ENCODE measurements at places on chromosomes 12 and 14.

DNA sequence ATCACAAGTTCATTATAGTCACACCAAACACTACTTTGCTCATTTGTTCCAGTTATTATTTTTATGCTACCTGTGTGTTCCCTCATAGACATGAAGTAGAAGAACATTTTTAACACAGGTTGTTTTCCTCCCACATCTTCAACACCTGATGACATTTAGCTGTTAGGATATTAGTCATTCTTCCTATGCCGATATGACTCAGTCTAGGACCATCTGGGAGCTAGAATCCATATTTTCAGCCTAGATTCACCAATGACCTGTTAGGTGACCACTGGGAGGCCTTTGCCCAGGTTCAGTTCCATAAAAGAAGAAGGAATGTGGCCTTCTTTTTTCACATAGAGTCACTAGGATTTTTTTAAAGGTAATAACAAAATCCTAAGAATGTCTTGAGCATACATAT, 222.8 kb downstream of the C12orf42 start:
- no peak for DNase-seq

GRCh38 chr14:99388286-99388685, 92.4 kb downstream of the SETD3 start:
- no peak for DNase-seq

GRCh38 chr14:82854131-82854530, 1320.5 kb upstream of the SEL1L start:
- DNase-seq = no peak

DNA sequence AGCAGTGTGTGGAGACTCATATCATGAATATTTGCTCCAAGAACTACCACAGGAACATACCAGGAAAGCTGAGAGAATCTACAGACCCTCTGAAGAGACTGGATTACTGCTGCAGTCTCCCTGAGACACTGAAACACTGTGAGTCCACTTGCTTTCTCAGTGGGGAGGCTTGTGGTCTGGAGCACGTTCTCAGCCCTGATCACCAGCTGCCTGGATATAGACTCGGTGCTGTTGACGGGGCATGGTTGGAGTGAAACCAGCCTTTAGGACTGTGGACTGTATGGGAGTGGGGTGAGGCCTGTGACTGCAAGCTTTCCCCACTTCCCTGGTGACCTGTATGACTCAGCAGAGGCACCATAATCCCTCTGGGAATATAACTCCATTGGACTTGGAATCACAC, 525.8 kb upstream of the FBXO33 start:
- no peak for DNase-seq

DNA sequence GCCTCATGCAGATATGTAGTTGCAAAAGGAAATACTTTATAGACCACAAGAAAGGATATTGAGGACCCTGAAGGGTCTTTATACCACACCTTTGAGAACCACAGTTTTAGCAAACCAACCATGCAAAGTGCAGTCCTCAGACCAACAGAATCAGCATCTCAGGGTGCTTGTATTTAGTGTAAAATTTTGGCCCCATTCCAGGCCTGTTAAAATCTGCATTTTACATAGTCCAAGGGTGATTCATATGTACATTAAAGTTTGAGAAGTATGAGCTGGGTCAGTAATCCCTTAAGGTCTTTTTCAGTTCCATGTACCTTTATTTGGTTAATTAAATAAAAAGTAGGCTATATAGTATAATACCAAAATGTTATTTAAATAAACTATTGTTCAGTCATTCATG, 91.2 kb downstream of the WNK1 start:
- no peak for DNase-seq

DNA sequence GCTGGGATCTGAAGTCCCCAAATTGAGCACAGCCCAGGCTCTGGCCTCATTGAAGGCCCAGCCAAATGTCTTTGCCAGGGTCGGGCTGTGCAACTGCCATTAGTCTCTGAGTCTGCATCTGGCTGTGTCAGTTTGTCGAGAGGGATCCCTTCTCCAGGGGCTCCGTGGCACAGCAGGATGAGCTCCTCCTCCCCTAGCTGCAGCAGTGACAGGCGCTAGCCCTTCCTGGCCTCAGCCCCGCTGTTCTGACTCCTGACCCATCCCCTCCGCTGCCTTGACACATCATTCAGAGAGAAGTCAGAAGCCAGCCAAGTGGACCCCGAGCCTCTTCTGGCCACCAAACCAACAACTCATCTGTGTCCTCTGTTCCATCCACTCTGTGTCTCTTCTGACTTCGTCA, 188.3 kb downstream of the CALM1 start:
- DNase-seq = no peak

DNA sequence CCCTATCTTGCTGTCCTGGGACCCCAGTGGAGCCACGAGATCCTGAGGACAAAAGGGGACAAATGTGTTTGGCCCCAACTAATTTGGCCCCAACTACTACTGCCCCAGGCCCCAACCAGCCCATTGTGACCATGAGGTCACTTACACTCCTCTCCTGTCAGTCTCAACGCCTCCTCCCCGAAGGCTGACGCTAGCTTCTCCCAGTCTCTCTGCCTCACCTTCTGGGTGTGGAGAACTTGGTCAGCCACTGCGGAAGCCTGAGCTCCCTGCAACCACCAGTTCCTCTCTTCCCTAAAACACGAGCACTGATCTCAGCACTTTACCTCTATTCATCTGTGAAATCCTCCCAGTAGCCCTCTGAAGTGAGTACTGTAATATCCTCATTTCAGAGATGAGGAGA, 13.3 kb downstream of the FAM181A start:
- no peak for DNase-seq

GRCh38 chr12:65125975-65126374, 4.9 kb upstream of the WIF1 start:
- DNase-seq = no peak

DNA sequence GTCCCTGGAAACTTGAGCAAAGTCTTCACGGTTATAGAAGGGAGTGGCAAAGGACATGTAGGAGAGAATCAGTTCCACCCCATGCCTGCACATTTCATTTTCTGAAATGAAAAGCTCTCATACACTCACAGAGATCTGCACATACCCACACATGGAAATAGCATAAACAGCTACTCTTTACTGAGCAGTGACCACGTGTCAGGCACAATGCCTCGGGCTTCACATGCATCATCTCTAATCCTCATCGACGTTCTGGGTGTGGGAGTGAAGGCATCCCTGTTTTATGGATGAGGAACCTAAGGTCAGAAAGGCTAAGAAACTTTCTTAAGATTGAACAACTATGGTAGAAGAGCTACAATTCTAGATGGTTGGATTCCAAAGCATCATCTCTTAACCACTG, 198.8 kb downstream of the DAD1 start:
- no peak for DNase-seq

- no peak for DNase-seq
Measured at GRCh38 chr14:22305607-22306006, 283.4 kb downstream of the DAD1 start.

GRCh38 chr14:103519837-103520212, 2.8 kb downstream of the CKB start:
- no peak for DNase-seq

DNA sequence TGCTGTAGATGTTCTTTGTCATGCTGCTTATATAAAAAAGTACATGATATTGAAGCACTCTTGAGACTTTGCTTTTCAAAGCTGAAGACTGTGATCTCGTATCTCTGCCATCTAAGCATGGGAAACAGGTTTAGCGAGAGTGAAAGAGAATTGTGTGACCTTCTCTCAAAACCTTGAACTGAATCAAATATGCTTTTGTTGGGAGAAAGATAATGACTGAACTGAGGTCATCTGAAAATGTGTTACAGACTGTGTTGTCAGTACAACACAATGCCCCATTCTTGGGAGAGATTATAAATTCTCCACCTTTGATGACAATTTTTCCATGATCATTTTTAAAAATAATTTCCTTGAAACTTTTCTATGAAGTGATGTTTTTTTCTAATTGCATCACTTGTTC, 272.1 kb upstream of the SEL1L start:
- DNase-seq = no peak

DNA sequence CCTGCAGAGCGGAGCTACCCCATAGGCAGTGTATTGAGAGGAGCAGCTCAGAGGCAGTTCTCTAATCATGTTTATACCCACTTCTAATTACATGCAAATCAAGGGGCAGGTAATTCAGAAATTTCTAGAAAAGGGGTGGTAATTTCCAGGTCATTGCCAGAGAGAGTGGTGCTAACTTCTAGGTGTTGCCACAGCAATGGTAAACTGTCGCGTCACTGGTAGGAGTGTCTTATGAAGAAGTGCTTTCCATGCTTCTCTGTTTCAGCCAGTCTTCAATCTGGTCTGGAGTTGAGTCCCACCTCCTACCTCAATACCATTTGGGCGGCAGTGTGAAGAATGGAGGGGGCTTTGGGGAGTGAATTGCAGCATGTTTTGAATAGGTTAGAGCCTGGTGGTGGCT, 8.5 kb upstream of the AMN1 start:
- no peak for DNase-seq

DNA sequence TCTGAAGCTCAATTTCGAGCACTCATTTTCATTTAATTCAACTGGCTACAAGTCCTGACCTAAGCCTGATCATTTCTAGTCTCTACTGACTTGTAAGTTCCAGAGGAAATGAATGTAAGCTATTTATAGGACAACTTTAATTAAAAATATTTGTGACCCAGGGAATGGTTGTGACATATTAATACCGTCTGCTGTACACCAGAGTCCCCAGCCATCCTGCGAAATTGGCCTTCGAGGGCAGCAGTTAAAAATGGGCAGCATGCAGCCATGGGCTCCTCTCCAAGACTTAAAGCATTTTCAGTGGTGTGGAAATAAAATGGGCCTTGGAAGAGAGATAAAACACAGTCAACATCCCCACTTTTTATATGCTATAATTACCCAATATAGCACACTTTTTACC, 30.7 kb upstream of the OVCH1 start:
- DNase-seq = no peak

- no peak for DNase-seq
Measured at GRCh38 chr14:73612339-73613045, at the start of gene ACOT6. Gene ACOT6, plus strand, starts transcription at chr14:73612517. Its CDS starts 55 bp downstream, at chr14:73612572.

DNA sequence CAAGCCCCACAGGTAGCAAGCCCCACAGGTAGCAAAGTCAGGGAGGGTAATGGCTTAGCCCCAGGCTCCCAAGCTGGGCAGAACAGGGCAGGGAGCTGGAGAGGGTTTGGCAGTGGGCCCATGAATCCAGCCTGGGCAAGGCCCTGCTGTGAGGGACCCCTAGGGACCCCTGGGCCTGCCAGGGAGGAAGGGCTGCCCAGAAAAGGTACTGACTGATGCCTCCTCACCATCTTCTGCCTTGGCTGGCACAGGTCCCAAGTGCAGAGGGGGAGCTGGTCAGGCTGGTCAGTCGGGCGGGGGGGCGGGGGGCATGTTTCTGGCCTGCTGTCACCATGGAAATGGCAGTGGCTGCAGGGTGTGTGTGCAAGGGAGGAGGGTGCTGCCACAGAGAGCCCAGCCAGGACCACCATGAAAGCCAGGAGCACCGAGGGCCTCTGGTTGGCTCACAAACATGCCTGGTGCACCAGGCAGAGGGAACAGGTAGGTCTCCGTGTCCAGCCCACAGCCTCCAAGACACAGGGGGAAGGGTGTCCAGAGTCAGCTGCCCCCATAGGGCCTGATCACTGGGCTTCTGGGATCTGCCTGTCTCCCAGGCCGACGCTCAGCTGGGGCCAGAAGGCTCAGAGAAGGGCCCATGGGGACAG, 1.5 kb upstream of the CRIP2 start:
- DNase-seq = no peak

DNA sequence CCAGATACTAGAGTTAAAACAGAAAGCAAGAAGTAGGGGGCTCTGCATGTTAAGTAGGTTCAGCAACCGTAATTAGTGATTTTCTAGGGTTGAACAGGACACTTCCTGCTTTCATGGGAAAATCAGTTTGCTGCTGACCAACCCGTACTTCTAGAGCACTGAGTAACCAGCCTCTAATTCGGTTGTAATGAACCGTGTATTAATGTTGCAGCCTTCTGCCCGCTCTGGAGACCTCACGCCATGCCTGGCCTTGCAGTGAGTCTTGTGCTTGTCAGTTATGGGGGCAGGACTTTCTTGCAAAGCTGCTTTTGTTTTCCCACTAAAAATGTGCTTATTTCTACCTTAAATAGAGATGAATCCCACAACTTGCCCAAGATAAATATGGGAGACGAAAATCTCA, 89.6 kb downstream of the TMEM132C start:
- DNase-seq = no peak

GRCh38 chr14:105632010-105632409, 105.6 kb downstream of the TMEM121 start:
- no peak for DNase-seq

DNA sequence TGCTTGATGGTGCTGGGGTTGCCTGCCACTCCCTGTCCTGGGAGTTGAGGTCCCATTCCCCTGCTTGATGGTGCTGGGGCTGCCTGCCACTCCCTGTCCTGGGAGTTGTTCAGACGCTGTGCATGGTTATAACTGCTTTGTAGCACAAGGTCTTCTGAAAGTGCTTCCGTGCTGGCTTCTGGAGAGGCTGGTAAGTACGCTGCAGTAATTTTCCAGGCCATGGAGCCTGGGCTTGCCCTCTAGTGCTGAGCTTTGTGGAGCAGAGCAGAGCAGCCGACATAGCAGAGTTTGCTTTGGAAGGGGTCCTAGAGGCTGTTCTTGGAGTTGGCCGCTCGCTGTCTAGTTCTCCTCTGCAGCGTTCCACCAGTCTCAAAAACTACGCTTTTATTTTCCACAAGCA, 6.3 kb downstream of the B4GALNT3 start:
- no peak for DNase-seq

DNA sequence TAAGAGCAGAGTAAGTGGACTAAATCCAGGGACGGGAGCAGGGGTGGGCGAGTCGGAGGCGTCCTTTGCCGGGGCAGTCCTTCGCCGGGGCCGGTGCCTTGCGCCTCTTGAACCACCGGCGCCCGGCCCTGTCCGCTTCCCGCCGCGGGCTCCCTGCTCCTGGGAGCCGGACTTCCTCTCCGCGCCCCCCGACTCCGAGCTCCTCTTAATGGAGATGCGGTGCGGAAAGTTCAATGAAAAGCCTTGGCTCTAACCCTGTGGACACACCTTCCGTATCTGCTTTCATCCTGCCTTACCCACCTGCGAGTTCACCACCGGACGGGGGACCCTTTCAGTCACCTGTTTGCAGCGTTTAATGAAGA, 412 bp downstream of the FGFR1OP2 start:
- DNase-seq = no peak

DNA sequence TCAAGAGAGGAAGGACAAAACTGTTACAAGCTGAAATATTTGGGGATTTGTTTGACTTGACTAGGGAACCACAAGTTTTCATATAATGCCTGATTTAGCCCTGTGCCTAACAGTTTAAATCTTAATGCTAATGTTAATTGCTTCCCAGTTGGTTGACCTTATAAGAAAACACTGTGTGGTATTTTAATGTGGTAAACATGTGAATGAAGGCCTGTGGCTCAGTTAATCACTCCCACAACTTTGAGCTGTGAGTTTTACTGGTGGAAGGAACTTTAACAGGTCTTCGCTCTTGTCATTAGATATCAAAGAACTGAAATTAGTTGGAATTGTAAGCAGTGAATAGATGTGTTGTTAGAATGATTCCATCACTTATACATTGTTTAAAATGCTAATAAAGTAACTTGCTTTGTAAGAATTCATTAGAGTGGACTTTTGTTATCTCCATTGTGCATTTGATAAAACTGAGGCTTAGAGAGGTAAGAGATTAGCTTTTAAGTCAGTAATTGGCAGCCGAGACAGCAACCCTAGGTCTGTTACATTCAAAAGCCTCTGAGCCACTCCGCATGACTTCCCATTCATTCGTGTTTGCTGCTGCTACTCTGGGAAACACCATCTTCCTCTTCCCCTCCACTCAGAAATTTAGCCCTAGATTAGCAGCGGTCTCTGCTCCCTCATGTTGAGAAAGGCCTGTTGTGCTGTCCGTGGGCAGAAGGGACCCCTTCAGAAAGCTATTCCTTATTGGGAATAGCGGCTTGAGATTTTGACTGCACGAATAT, 1.0 kb upstream of the TBK1 start:
- DNase-seq = no peak
